ENCODE measurements at places on chromosomes 3 and 15. TPM values are rescaled to one million over a fixed set of nuclear protein-coding genes. Genes with fewer than 3 reads are reported as not detected.

Gene CLEC3B
- total RNA-seq: 12.9 TPM

Gene FSIP1
- total RNA-seq: 0.27 TPM

Gene CIB2
- total RNA-seq: 6.7 TPM

Gene TM4SF18
- 0.27 TPM for total RNA-seq

Gene PLCH1
- total RNA-seq: 1.1 TPM

All from hematopoietic multipotent progenitor cell (in vitro differentiated cells).